Muscle of arm (tissue), 14 donors: ENCODE measurements at places on chromosomes 16 and 17.

GRCh38 chr17:511833-512251, 159.2 kb upstream of the RPH3AL start:
- no peak for DNase-seq

- no peak for DNase-seq
Observed at GRCh38 chr17:5446786-5447185, 7.8 kb upstream of the C1QBP start.

DNA sequence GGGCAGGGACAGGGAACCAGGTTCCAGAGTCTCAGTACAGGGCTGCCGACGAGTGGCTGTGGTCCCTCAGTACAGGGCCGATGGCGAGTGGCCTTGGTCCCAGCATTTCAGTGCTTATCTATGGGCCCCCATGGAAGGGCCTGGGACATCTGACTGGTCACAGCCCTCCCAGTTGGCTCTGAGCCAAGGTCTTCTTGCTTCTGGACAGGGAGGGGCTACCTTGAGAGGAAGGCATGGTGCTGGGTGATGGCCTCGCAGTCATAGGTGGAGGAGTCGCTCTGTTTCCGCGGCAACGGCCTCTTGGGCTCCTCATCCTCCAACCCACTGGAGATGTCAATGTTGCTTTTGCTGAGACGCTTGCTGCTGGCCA, 32.5 kb downstream of the PIMREG start:
- DNase-seq, result no peak

- no peak for DNase-seq
Observed at GRCh38 chr16:66489818-66490217, 60.1 kb downstream of the TK2 start.

- no peak for DNase-seq
Observed at GRCh38 chr16:78199325-78200022, 100.0 kb downstream of the WWOX start.

DNA sequence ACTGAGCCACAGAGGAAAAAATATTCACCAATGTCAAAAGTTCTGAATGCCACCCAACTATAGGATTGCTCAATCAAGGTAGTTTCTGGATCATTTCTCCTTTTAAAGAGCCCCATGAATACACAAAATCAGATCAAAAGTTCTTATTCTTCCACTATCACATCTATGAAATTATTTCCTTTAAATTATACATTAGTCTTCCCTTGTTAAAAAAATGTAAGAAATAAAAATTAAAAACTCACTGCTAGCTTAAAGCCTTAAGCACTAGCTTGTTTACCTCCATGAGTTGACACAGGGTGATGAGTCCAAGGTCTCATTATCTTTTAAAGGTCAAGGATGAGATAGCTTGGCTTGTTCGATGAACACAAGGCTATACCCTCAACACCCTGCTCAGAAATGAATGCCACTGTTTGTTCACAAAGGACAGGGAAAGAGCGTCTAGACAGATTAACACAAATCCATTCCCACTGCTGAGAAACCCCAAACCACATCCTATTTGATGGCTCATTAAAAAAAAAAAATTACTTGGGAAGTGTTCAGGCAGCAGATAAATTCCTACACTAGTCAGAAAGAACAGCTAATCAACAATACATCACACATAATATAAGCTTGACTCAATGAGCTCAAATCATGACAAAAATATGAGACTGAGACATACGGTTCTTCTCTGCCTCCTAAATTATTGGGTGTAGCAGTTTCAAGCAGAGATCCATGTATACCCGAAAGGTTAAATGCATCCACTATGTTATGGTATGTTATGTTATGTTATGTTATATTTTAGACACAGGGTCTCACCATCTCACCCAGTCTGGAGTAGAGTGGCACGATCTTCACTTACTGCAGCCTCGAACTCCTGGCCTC, 118.9 kb downstream of the PARN start:
- no peak for DNase-seq

GRCh38 chr16:85557083-85557970, 55.8 kb upstream of the GSE1 start:
- DNase-seq, result no peak

DNA sequence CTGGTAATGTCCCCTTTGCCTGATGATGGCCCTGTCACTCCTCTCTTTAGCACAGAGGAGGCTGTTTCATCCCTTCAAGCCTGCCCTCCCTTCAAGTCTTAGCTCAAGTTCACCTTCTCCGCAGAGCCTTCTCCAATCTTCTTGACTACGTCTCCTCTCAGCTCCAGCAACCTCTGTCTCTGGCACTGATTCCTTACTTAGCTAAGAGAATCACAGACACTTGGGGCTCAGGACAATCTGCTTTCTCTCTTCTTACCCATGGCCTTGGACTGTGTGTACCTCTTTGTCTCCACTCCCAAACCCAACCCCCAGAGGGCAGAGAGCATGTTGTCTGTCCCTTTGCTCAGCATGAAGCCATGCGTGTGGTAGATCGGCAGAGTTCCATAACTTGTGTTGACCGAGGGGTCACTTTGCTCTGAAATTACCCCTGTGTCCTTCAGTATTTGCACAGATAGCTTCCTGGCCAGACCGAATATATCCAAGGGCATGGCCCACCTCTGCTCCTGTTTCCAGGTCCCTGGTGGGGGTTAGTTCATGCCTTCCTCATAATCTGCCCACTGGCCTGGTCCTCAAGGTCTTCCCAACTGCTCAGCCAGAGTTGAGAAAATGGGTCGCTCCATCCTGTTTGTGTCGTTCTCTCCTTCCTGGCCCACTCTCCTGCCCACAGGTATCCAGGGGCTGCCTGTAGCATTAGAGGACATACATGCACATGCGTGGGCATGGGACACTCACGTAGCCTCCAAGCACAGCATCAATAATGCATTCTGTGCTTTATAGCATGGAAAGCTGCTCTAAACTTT, 41.6 kb downstream of the MAPT start:
- no peak for DNase-seq

- DNase-seq, result no peak
Observed at GRCh38 chr17:40548982-40549685, 16.1 kb downstream of the CCR7 start.

- no peak for DNase-seq
Observed at GRCh38 chr16:87150681-87151280, 166.4 kb downstream of the C16orf95 start.

GRCh38 chr17:77083531-77083930, 57.2 kb upstream of the SEC14L1 start:
- DNase-seq, result no peak
